ENCODE measurements at places on chromosomes 3 and 15. TPM values are rescaled to one million over a fixed set of nuclear protein-coding genes. Genes with fewer than 3 reads are reported as not detected.

The CYP1A1 gene
- 5.5 TPM for total RNA-seq

The PATL2 gene
- total RNA-seq, result 0.09 TPM

The SMAD6 gene
- 25.6 TPM for total RNA-seq

The MNS1 gene
- 0.28 TPM for total RNA-seq

The SKOR1 gene
- total RNA-seq, result 0.09 TPM

The CCDC51 gene
- 18.4 TPM for total RNA-seq

The RARRES1 gene
- 4.2 TPM for total RNA-seq

The SLCO2A1 gene
- 0.72 TPM for total RNA-seq

The ASB14 gene
- not detected for total RNA-seq

The DNAH12 gene
- total RNA-seq, result under 0.01 TPM

The C3orf49 gene
- not detected for total RNA-seq

The SEMA5B gene
- total RNA-seq, result 0.09 TPM

The KNSTRN gene
- 30.4 TPM for total RNA-seq

The KCNMB2 gene
- total RNA-seq, result not detected

The ACTRT3 gene
- total RNA-seq, result 4.3 TPM

The HESX1 gene
- total RNA-seq, result 0.19 TPM

The KY gene
- total RNA-seq, result not detected

The PRKCI gene
- total RNA-seq, result 46.8 TPM

The CXCR6 gene
- total RNA-seq, result not detected

The STRA6 gene
- not detected for total RNA-seq

All from endothelial cell of coronary artery (primary cell).